ENCODE measurements at places on chromosomes 2 and 18.

GRCh38 chr2:19776941-19777514 is 124.8 kb downstream of the TTC32 start:
- DNase-seq, result no peak

DNA sequence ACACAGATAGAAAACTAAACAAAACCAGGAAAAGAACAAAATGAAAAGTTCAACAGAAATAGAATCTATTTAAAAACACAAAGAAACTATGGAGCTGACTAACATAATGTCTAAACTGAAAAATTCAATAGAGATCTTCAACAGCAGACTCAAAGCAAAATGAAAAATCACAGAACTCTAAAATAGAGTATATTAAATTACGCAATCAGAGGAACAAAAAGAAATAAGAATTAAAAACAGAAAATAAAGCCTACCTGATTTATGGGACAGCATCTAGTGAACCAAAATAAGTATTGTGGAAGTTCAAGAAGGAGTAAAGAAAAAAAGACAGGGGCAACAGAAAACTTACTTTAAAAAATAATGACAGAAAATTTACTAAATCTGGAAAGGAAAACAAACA is 152.1 kb upstream of the GALNT5 start:
- DNase-seq, result no peak

DNA sequence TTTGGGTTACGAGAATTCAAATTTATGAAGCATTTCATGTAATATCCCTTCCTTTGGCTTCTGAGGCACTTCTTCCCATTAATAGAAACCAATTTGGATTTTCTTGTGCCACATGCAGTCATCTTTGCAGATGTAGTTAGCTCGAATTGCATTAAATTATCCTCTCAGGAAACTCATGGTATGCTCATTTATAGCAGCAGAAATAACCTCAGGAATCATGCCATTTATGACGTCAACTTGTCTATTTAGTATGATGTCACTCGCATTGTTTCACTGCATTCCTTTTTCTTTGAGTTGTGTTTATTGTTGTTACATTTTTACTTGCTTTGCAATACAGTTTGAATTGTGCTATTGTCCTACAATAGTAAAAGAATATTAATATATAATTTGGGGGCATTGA is 163.8 kb downstream of the RBM43 start:
- DNase-seq, result no peak

- DNase-seq, result peak; percentile 54
These were observed 717 bp downstream of the IHH start for GRCh38 chr2:219059725-219060682.

DNA sequence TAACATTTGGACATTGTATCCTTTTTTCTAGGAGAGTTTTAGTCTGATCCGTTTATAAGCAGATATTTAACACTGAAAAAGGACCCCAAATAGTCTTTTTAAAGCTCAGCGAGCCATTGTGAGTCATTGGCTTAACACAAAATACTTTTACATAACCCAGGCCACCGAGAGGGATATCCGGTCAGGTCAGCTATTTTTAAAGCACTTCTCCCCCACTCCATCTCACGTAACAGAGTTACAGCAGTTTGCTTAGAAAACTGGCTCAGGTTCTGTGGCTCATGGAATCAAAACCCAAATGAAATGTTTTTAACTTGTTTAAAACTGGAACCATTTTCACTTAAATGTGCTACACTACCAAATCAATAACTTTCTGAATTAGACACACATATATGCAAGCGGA is 23.9 kb downstream of the COL4A3 start:
- DNase-seq, result no peak

DNA sequence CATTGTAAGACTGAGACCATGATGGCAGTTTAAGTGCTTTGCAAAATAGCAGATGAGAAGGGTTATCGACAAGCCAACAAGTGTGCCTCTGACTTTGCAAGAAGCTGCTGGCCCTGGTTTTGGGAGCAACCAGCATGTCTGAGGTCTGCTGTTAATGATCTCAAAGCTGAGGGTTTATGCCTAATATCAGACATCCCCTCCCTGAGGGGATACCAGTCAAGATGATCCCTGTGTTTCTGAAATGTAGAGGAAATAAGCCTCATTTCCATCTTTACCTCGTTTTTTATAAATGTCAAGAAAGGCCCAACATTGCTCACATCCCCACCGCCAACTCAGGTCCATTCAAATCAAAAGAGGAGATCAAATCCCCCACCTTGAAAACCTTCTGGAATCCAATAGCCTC is 120.6 kb downstream of the MYCN start:
- no peak for DNase-seq

GRCh38 chr2:17816396-17817245 is at the start of gene MSGN1:
TSS of gene MSGN1 (plus strand) at chr2:17816460. CDS start at chr2:17816519, 59 bp downstream.
- DNase-seq, result no peak
